ENCODE measurements at places on chromosomes 6 and 20.

DNA sequence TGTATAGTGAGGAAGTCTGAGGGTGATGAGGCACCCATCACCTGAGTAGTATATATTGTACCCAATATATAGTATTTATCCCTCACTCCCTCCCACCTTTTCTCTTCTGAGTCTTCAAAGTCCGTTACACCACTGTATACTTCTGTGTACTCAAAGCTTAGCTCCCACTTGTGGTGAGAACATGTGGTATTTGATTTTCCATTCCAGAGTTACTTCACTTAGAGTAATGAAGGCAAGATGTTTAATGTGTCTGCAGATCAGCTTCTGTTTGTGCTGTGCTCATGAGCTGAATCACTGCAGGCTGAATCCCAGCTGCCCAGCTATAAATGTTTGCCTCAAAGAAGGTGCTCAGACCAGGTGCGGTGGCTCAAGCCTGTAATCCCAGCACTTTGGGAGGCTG is 139.3 kb upstream of the FOXA2 start:
- no peak for DNase-seq

- DNase-seq = no peak
These were observed 288.1 kb upstream of the PRDM1 start for GRCh38 chr6:105797983-105798453.

GRCh38 chr6:121480099-121480713 is 44.8 kb downstream of the GJA1 start:
- no peak for DNase-seq

DNA sequence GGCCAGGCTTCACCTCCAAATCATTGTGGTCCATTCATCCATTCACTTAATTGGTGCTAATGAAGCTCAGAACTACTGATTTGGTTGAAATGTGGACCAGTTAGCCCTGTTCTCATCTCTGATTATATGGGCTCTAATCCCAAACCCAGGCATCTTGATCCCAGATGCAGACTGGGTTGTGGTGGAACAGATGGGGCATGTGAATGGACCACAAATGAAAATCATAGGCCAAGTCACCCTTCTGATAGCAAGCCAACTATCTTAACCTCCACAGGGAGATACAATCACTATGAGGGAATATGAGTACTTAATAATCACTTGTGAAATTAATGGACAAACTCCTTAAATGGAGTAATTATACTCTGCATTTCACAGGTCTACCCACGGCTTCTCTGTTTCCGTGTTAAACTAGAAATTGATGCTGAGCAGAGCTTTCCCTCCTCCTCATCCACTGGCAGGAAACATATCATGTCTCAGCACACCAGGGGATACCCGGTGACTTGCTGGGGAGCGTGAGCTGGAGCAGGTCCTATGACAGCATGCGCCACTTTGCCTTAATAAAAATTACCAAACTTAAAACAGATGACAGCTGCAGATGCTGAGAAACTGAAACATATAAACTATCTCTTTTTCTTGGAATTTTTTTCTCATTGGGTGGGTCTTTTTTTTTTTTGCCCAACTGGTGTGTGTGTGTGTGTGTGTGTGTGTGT is 108.8 kb upstream of the HEY2 start:
- no peak for DNase-seq

DNA sequence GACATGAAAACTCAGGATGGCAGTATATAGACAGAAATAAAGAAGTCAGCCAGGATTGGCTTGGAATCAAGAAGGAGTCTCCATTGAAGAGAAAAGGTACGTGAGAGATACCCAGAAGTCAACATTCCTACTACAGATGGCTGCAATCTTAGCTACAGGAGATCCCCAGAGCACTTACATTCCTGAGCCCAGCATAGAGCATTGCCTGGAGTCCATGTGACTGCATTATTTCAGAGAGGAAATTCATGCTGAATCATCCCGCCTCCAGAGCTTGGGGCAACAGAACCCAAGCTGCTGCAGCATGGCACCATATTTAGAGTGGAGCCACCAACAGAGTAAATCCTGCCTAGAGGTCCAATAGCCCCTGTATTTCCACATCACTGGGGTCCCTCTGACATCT is 125.0 kb upstream of the GRIK2 start:
- no peak for DNase-seq

GRCh38 chr6:151100326-151100725 is 139.4 kb upstream of the AKAP12 start:
- no peak for DNase-seq

DNA sequence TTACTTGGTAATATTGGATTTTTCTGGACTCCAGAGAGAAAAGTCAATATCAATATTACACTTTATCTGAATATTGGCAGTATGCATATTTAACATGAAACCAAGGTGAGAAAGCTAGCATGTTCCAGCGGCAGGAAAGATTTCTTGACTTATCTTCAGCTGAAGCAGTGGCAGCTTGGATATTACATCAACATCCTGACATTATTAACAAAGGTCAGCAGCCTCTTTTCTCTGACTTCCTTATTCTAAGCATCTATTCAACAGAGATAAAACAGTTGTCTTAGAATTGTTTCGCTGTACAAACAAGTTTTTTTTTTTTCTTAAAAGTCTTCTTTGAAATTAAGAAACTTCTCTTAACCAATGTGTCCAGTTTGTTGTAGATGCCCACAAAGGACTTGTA is 11.8 kb downstream of the DCBLD1 start:
- no peak for DNase-seq

GRCh38 chr6:164109770-164110140 is 695.2 kb downstream of the QKI start:
- no peak for DNase-seq

DNA sequence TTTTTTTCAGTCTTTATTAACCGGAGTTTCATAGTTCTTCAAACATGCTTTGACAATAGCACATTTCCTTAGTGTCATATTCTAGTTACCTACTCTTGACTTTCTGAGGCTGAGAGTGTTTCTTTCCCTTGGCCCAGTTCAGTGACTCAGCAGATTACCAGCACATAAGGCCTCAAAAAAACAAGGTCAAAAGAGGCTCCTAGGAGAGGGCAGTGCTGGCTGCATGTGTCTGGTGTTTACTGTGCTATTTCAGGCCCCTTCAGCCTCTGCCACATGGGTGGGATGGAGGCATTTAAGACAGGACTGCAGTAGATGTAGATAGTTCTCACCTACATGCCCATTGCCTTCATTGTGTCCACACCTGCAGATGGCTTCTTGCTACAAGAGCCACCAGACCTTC is 198.2 kb upstream of the SSTR4 start:
- DNase-seq = no peak

- no peak for DNase-seq
These were observed 24.2 kb downstream of the MRS2 start for GRCh38 chr6:24426729-24427446.

DNA sequence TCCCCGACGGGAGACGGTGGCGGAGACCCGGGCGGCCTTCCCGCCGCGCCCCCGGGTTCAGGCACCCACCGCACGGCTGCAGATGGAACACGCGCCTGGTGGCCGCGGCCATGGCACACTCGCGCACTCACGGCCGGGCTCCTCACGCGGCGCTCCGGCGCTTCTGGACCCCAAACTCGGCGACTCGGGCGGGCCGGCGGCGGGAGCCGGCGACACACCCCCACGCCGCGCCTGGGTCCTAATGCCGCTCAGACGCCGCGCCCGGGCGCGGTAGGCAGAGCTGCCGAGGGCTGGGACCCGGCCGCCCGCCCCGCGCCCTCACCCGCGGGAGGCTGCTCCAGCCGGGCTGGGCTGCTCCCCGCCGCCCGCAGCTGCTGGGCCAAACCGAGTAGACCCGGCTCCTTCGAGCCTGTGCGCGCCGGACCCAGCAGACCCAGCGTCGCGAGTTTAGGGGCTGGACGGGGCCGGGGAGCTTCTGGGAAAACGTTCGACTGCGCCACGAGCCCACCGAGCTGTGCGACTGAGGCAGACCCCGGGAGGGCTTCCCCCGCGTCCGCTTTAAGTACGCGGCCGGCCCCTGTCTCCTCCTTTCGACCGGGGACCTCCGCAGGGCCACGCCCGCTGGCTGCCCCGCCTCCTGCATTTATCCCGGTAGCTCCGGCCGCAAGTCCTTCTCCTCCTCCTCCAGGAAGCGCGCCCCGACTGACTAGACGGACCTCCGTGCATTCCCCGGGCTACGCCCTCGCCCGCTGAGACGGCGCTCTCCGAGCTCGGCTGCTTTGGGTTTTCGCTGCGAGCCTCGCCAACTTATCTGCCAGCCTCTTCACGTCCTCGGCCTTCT is at the start of gene SLC4A11:
SLC4A11 (minus strand) TSS at position 165 of the 841 bp plus-strand sequence; CDS start at position 112, 53 bp downstream.
- no peak for DNase-seq

GRCh38 chr6:158314737-158315136 is 2.5 kb downstream of the TULP4 start:
- no peak for DNase-seq

- DNase-seq = no peak
These were observed 167.8 kb downstream of the JARID2 start for GRCh38 chr6:15413466-15414234.

- no peak for DNase-seq
These were observed 88.9 kb downstream of the FRK start for GRCh38 chr6:115971785-115972184.

DNA sequence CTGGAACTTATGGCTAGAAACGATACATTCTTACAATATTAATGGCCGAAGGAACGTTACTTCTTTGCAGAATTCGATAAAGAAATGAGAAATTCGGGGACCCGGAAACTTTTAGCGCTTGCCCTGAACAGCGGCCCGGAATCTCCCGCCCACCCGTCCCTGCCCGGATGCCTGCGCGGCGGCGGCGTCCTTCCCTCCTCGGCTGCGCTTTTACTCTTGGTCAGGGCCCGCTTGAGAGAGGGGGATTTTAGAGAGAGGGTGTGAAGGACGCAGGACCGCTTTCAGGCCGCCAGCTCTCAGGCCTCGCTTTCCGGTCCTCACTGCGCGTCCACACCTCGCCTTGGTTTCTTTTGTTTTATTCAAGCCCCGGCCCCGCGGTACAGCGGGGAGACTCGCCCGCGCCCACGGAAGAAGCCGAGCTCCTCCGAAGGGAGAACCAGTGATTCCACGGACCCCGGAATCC is 243.7 kb downstream of the ARID1B start:
- DNase-seq = peak; percentile 36

DNA sequence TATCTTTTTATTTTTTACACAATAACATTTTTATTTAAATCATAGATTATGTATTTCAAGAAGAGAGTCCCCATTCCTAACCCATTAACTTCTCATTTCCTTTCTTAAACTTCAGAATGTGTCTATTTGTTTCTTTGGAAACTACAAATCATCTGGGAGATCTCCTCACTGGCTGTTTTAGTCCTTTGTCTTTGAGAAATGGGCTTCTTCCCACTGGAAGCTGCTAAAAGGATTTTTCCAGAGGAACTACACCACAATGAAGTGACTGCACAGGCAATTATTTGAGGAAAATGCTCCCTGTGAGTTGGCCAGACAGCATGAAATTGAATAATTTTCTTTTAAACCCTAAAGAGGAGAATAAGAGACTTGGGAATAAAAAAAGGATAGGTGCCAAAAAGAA is 119.1 kb downstream of the TENT5A start:
- DNase-seq = no peak

DNA sequence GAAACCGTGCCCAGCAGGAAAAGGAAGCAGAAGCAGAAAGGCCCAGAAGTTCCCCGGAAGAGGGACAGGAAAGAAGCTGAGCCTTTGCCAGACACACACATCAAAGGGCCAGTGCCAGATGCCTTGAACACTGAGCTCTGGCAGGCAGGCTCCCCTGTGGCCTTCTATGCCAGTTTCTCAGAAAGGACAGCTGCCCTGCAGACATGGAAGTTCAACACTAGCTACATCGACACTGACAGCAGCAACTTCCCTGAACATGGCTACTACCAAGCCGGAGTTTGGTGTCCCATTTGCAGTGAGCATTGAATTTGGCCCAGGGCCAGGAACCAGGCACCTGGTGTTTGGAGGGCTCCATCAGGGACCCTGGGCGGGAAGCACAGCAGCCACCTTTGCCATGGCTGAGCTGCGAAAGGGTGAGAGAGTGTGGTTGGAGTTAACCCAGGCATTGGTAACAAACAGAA is 8.0 kb upstream of the RAET1E start:
- no peak for DNase-seq

DNA sequence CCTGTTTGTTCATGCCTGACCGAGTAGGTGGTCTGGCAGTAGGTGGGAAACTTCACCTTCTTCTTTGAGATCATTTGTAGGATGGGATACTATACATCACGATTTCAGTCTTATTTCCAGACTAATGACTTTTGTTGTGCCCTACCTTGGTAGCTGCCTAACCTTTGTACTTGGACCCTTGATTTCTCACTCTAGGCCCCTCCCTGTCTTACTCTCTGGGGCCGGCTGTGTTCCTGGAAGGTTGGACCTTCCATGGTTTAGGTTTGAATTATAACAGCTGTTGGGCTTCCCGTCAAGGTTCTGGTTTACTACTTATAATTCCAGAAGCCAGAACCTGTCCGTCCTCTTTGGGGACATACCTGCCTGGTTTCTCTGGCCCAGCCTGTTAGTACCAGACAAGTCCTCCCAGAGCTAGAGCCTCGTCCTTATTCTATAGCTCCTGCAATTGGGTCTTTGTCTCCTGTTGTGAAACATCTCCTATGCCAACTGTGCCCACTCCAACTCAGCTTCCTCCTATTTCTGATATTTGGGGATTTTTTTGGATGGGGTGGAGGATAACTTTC is 14.9 kb upstream of the ADIG start:
- no peak for DNase-seq

DNA sequence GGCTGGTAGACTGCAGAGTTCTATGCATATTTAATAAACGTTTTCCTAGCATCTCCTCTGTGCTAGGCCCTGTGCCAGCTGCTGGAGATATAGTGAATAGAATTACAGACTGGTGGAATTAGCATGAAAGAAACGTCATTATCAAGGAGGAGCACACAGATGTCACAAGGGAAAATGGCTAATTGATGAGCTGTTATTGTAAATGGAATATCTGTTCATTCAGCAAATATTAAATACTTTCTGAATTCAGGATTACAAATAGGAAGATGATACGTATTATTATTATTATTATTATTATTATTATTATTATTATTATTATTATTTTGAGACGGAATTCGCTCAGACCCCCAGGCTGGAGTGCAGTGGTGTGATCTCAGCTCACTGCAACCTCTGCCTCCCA is 1.2 kb downstream of the AAR2 start:
- DNase-seq = no peak

- DNase-seq = no peak
These were observed 6.8 kb downstream of the BPIFB6 start for GRCh38 chr20:33038243-33038642.

DNA sequence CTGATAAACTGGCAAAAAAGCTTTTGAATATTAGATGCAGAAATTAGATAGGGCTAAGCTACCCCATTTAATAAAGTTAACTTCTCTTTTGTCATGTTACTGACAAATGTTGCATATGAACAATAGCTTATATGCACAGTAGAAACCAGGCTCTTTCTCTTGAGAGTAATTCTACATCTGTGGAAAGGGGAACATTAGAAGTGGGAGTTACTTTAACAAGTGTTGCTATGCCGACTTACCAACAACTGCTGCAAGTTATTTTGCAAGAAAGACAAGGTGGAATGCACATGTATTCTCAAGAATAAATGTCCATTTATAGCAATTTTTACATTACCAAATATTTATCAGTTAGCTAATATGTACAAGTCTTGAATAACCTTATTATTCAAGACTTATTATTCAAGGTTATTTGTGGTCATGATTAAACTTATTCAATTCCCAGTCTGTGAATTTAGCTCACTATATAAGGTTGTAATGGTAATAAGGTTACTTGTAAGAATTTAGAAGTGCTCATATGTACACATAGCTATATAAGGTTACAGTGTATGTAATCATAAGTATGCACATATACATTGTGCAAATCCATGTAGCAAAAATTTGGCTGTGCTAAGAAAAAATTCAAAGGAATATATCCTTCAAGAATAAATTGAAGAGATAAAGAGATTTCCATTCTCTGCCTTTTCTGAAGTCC is 38.3 kb downstream of the ADGRG6 start:
- no peak for DNase-seq

- DNase-seq = no peak
These were observed 5.3 kb upstream of the ZNF184 start for GRCh38 chr6:27478141-27478705.
